Activated T-helper 1 cell treated with anti-CD3 and anti-CD28 coated beads, Interleukin-2, amount 50 U/mL, for 16 hours (primary cell): ENCODE measurements at places on chromosomes 6 and 20.

- no peak for DNase-seq
Measured at GRCh38 chr6:100342830-100343229, 121.9 kb downstream of the SIM1 start.

DNA sequence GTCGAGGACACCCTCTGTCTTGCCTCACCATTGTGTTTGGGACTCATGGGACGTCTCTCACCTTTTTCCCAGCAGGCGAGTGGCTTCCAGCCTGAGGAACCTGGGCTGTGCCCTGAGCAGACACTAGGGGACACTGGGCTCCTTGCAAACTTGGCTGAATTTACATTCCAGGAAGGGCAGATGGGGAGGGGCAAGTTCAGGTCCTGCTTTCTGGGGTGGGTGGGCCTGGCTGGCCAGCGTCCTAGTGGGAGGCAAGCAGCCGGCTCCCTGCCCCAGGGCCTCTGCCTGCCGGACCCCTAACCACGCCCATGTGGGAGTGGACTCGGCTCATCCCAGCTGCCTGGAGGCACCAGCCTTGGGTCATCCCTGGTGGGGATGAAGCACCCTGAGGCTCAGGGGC is 48.2 kb upstream of the MLN start:
- no peak for DNase-seq

- no peak for DNase-seq
Measured at GRCh38 chr6:37502703-37503291, 3.1 kb upstream of the CCDC167 start.

DNA sequence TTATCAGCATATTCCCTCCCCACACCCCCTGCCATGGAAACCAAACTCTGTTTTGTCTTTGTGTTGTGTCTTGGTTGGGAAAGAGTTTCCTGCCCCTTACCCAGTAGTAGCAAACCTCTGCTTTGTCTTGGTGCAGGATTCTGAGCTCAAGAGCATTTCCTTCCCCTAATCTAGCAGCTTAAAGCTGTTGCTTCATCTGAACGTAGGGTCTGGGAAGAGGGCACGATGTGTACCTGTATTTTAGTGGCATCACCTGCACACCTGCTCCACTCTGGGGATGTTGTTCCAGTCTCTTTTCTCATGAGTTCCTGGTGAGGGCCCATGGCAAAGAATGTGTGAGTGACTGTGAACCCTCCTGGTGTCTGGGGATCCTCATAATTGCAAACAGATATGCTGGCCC is 164.7 kb downstream of the SCP2D1 start:
- DNase-seq: no peak

GRCh38 chr6:149586149-149586548 is 20.0 kb downstream of the GINM1 start:
- DNase-seq: no peak

DNA sequence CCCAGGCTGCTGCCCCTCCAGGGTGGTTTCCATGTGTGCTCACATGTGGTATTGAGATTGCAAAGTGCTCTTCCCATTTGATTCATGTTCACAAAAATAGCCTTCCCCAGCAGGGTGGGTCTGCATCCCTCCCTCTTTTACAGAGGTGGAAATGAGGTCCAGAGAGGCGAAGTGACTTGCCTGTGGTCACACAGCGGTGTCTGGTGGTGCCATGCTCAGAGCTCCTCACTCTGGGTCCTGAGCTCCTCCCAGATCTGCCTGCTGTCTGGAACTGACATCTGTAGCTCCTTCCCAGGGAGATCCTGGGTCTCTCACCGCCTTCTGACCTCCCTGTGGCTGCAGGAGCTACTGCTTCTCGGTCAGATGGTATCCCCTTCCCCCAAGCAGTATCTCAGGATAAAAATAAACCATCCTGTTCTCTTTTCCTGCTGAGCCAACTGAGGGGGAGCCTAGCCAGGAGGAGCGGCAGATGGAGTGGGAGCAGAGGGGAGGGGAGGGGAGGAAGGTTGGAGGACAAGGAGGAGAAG is 11.9 kb downstream of the CD40 start:
- no peak for DNase-seq

DNA sequence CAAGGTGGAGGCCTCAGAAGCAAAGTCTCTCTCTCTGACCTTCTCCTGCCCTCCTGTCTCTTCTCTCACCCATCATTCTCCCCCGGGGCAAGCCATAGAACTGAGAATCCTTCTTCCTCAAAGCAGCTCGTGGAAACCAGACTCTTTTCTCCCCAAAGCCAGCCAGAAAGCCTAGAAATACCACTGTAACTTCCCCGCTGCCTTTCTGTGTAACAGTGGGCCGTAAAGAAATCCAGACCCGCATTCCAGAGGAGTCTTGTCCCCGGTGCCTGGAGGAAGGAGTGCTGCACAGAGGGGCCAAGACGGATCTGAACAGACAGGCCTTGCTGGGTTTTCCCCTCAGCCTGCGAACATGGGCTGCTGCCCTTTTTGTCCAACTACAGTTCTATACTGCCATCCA is 977 bp upstream of the SLC22A2 start:
- DNase-seq: no peak

DNA sequence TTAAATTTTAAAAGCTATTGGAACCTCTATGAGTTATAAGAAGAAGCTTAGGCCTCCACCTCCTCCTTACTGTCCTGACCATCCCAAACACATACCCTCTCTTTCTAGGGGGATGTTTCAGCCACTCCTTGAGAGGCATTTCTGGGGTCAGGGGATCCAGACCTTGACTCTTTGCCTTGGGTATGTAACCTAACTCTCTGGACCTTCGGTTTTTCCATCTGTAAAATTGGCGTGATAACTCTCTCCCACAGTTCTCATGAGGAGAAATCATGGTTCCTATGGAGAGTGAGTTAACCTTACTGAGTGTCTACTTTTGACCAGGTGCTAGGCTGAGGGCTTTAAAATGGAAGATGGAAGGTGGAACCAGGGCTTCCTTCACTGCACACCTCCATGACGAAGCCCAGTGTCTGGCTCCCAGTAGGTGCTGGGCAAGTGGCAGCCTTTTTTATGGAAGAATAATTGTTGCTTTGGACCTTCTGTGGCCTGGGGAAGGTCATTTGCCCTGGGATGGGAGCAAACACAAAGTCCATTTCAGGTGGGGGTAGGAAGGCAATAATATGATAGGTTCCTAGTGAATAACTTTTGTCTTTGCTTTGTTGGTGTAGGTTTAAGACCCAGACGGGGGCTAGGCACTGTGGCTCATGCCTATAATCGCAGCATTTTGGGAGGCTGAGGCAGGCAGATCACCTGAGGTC is 18.4 kb downstream of the FOXP4 start:
- no peak for DNase-seq

DNA sequence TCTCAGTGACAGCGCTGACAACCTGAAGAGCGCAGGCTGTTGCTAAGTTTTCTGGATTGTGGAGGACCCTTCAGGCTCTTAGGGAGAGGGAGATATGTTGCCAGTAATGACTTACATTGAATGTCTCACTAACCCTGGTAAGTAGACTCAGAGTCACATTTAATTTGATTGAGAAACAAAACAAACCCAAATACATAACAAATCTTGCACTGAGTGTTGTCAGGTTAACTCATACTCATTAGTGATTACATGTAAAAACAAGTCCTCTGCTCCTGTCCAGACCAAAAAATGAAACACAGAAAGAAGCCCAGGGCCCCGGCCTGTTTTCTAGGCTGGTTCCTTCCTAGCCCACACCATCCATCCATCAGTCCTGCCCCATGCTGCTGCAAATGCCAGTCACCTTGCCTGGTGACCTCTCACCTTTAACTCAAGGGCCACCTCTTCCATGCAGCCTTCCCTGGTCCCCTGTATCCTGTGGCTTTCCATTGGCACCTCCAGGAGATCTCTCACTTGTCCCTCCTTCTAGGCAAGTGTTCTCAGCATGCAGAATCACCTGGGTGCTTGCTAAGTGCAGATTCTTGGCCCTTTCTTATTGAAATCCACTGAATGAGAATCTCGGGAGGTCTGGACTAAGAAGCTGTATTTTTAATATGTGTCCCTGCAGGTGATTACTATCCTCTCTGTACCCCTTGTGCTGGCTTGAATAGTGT is 34.7 kb upstream of the ERVFRD-1 start:
- DNase-seq: no peak

GRCh38 chr20:12410783-12411182 is 493.1 kb downstream of the BTBD3 start:
- DNase-seq: no peak

DNA sequence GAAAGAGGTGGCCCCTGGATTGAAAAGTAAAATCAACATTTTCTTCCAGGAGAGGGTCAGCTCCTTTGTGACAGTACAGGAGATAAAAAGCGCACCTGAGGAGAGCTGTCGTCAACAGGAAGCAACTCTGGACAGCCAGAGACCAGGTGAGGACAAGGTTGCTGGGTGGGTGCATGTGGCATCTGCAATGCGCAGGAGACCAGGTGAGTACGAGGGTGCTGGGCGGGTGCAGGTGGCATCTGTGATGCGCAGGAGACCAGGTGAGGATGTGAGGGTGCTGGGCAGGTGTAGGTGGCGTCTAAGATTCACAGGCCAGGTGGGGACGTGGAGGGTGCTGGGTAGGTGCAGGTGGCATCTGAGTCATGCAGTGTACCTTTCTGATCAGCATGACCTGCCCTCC is 38.4 kb downstream of the WDR27 start:
- no peak for DNase-seq

DNA sequence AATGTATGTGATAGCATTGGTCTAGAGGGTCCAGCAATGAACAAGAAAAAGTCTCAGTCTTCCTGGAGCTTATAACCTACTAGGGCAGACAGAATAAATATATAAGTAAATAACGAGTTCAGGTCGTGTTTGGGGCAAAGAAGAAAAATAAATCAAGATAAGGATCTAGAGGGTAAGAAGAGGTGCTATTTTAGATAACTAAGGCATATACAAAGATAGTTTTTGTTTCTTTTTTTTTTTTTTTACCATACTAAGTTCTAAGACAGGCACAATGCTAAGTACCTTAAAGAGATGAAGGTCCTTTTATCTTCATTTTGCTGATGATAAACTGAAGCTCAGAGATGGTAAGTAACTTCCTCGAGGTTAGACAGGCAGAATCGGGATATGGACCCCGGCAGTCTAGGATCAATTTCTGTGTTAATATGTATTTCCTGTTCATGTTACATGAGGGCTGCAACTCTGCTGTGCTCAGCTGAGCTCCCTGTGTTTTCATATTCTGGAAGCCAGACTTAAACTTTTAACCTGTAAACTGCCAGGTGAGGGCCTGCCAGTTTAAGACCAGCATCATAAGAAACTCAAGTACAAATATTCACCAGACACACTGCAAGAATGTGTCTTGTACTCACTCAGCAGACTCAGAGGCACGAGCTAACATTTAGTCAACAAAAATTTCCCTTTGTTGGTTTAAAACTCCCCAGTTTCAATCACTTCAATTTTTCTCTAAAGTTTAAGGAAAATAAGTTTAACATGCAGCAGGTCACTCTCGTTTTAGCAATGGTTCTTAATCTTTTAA is 23.3 kb downstream of the SESN1 start:
- no peak for DNase-seq

DNA sequence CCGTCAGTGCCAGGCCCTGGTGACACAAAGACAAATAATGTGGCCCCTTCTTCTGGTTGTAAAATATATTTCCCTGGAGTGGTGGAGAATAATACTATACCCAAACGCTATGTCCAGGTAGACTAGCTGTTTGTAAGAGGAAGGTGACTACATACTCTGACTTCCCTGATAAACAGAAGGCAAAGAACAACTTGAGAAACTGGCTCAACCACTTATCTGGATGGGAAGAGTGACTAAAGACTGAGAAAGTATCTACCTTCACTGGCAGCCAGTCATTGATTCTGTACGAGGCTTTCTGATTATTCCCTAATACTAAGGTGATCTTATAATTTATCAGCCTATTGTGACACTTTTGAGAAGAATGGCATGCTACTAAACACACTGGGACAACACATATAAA is 569.7 kb downstream of the EPHA7 start:
- no peak for DNase-seq

- DNase-seq: no peak
Measured at GRCh38 chr6:78583079-78583478, 284.3 kb upstream of the IRAK1BP1 start.

GRCh38 chr6:143782481-143782880 is 60.7 kb upstream of the LTV1 start:
- no peak for DNase-seq

DNA sequence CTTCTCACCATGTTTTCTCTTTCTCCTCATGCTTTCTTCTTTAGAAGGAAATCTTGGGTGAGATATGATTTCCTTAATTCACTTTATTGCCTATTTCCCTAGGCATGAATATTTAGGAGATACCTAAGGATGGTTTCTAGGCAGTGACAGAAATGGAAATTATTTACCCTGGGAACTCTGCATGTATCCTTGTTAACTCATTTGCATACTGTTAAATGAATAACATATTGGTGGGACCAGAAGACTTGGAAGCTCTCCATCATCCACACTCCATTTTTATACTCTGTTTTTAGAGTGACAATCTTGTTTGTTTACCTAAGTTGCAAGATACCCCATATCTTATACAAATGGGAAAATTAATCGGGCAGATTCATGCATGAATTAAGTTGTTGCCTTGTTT is 285.7 kb downstream of the RNF144B start:
- no peak for DNase-seq

DNA sequence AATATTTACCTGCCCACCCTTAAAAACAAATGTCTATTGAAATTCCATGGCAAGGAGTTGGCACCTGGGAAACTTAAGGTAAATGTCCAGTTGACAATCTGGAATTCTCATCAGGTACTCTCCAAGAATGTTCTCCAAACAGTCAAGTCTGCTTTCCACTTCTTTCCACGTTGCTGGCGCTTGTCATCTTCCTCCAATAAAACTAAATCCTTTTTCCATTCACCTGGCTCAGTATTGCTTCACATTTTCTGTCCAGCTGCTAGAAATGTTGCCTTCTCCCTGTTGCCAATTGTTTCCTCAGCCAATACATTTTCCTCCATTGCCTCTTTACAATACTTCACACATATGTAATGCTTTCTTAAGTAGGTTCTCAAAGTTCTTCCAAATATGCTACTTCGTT is 1288.1 kb upstream of the MAP3K7 start:
- DNase-seq: no peak

DNA sequence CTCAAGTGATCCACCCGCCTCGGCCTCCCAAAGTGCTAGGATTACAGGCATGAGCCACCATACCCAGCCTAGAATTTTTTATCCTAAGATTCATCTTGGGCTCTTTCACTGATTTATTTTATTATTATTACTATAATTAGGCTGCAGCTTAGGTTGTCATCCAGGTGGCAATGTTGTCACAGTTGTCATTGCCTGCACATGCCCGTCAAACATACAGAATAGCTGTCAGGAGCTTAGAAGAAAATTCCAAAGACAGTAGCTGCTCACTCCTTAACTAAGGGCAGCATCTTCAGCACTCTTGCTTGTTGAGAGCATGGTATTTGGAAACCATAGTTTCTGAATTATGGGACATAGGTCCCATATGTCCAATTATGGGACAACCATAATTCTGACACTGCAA is 334.9 kb upstream of the AGPAT4 start:
- DNase-seq: no peak

DNA sequence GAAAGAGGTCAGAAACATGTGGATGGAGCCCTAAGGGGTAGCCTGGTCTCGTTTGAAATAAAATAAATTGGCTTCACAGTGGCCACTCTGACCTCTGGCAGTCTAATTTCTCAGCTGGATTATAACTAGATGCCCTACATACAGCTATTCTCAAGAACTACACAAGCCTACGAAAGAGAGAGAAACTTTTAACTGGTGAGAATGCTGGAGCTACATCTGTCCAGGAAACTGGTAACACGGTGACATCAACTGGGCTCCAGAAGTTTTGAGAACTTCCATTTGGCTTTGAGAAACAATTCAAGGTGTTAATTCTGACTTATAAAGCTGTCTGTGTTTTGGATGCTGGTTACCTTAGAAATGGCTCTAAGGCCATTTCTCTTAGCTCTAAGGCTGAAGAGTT is 187.3 kb upstream of the TENT5A start:
- DNase-seq: no peak

GRCh38 chr6:42075159-42075838 is 25.0 kb downstream of the TAF8 start:
- DNase-seq: peak; percentile 7
